B cell (primary cell): ENCODE measurements at places on chromosomes 1 and 21. TPM values are rescaled to one million over a fixed set of nuclear protein-coding genes. Genes with fewer than 3 reads are reported as not detected.
A peak's percentile ranks its signal among the peaks of the same experiment; 100 is the strongest.

Gene B3GALT2
- total RNA-seq, result 0.07 TPM in 1 of 2 replicates, not detected in the other

Gene MNDA
- total RNA-seq, result 8.5 and 10.1 TPM in 2 replicates

DNA sequence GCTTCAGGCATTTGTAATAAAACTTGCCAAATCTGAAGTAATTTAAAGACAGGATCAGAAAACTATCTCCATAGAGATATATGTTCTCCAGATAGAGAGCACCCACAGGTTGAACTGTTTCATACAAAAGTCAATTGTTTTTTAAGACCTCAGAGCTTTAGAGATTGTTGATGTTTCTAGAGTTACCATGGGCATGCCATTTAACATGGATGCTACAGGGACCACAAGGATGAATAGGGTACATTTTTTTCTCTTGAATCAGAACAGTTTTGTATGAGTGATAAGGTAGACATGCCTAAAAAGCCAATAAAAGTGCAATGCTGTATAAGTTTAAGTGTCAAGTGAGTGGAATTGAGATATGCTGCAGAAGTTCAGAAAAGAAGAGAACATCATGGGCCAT, 511.0 kb upstream of the CAMK1G start:
- no peaks in the 10 kb centered on the region for H3K36me3 ChIP-seq
- DNase-seq, result no peak
- no peak overlapping the region for H3K27ac ChIP-seq
- no peak overlapping the region for H3K4me3 ChIP-seq

GRCh38 chr1:32536117-32536516, 3.1 kb upstream of the ZBTB8A start:
- peak; percentile 21 for DNase-seq
- H3K27ac ChIP-seq, result no peak overlapping the region
- no peak overlapping the region for H3K4me3 ChIP-seq
- H3K36me3 ChIP-seq, result no peaks in the 10 kb centered on the region
- H3K27me3 ChIP-seq, result peaks cover 22% of the 10 kb centered on the region
- peaks cover 16% of the 10 kb centered on the region for H3K4me1 ChIP-seq
